ENCODE measurements at places on chromosomes 12 and 14.
A peak's percentile ranks its signal among the peaks of the same experiment; 100 is the strongest.

DNA sequence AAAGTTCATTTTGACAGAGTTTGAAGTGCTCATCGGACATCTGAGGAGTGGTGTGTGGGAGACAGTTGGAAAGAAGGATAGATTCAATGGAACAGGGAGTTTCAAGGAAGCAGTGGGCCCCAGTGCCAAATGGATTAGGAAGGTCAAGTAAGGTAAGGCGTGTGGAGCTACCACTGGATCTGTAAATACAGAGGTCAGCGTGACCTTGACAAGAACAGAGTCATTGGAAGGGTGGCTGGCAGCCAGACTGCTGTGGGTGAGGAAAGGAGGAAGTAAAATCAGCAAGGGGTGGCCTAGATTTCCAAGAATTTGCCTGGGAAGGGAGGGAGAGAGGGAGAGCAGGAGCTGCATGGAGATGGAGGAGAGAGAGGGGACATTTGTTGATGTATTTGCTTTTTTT is 68.2 kb upstream of the IGF1 start:
- DNase-seq = peak; percentile 15

DNA sequence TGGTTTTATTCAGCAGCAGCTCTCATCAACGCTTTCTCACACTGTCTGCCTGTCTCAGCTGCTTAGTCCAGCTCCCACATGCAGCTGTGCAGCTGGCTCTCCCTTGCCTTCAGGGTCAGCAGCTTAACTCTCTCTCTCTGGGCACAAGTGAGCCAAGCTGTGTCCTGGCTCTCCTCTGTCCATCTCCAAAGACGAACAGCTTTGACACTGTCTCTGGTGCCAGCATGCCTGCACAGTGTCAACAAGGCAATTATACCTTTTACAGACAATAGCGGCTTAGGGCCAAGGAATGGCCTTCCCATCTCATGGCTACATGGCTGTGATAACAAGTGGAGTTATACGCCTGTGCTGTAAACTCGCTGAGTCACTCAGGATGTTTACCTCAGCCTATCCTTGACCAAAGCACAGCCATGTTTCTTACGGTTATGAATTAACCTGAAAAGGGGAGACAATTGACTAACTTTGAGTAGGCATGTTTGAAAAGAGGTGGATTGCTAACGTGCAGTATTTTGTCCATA is 38.4 kb upstream of the MANSC4 start:
- peak; percentile 3 for DNase-seq

GRCh38 chr12:34391771-34392581 is 369.7 kb downstream of the ALG10 start:
- DNase-seq = no peak

GRCh38 chr12:32106517-32107358 is at the start of gene BICD1:
Gene BICD1, plus strand, starts transcription at chr12:32106847. Its CDS starts 485 bp downstream, at chr12:32107332.
- peak; percentile 90 for DNase-seq

GRCh38 chr14:53103636-53104340 is 49.3 kb downstream of the DDHD1 start:
- no peak for DNase-seq

DNA sequence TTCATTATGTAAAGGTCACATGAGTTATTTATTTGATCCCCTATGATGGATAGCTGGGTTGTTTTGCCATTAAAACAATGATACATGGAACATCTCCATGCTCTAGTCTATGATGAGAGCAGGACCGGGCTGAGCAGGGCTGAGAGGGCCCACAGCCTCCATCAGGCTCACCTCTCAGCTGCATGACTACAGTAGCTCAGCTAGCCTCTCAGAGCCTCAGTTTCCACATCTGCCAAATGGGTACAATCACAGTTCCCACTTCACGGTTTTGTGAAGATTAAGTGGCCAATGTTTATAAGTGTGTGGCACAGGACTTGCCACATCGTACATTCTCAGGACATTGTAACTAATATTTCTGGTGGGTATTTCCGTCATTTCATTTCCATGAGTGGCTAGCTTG is 19.9 kb upstream of the MYL2 start:
- DNase-seq = no peak

- peak; percentile 27 for DNase-seq
These were observed 51.2 kb downstream of the ATF7IP start for GRCh38 chr12:14416658-14417057.

DNA sequence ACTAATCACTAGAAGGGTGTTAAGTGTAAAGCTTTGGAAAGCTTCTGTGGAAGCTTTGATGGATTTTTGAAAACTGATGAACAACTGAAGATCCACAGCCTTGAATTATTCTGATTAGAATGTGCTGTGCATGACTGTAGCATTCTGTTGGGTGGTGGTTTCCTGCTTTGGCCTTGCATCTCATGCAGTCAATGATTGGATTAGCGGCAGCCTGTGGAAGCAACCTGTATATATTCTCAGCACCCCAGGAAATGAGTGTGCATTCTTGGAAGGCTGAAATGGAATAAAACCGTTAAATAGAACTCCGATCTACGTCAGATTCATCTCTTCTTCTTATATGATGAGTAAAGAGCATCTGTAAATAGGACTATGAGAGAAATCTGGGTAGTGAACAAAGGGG is 120.2 kb downstream of the SLC16A7 start:
- DNase-seq = no peak

DNA sequence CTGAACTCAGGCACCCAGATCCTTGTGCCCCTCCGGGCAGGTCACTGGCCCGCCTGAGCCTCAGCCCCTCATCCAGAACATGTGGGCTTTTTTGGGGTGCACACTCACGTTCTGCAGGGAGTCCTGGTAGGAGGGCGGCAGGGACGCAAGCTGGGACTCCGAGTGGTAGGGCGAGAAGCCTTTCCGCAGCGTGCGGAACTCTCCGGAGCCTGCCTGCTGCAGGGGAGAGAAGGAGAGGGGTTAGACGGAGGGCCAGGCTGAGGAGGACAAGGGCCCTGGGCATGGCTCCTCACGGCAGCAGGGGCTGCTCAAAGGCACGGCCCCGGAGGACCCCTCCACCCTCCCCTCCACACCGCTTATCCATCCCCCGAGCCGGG is 40.8 kb downstream of the CCNK start:
- DNase-seq = no peak

DNA sequence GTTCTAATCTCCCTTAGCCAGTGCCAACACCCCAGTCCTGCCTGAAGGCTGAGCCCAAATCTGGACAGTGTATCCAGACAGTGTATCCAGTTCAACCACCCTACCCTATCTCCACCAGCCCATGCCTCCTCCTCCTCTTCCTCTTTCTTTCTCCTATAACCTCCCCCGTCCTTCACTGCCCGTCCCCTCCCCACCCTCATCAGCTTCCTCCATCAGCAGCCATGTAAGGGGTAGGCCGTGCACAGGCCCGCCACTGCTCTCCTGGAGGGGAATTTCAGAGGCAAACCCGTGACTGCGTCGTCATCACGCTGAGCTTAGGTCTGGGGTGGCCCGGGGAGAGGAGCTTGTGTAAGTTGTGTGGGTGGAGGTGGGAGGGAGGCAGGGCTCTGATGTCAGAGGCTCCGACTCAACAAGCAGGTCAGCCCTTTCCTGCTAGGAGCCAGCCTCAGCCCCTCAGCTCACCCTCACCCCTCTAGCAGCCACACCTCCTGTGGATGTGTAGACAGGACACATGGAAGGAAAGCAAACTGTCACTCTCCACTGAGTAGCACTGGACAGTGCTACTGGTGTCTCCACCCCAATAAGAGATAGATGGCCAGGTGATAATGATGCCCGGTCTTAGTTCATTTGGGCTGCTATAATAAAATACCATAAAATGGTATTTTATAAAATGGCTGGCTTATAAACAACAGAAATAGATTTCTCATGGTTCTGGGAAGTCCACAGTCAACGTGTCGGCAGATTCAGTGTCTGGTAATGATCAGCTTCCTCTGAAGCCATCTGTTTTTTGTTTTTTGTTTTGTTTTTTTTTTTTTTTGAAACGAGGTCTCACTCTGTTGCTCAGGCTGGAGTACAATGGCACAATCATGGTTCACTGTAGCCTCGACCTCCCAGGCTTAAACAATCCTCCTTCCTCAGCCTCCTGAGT is 50.5 kb downstream of the IRF2BPL start:
- peak; percentile 66 for DNase-seq

GRCh38 chr14:95046711-95047681 is 110.3 kb downstream of the DICER1 start:
- no peak for DNase-seq

DNA sequence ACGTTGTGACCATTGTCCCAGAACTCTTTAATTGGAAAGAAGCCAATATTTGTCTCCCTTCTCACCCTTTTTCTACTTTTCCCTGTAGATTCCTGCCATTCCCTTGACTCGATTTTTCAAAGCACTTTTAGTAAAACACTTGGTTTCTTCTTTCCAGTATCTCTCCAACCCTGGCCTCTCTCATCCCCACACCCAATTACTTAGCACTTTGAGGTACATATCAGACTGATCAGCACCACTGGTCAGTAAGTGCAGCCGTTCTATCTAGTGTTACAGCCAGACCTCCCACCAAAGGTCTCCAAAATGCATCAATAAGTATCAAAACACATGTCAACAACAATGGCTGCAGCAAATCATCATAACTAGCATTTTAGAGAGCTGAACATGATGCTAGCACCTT is 141.9 kb downstream of the BTG1 start:
- DNase-seq = no peak

DNA sequence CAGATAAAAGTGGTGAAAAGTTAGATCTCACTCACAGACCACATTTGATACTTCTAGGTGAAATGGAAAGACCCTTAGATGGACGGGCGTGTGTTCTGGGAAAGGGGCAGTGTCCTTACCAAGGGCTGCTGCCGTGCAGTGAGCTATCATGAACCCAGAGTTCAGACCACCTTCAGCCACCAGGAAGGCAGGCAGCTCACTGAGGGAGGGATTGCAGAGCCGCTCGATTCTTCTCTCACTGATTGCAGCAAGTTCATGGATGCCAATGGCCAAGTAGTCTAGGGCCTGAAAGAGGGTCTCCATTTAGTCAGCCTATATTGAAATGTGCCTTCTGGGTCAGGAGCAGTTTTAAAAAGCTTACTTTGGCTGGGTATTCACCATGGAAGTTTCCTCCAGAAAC is 15.7 kb downstream of the HAL start:
- no peak for DNase-seq

GRCh38 chr14:106776395-106776983 is 1250.1 kb downstream of the TMEM121 start:
- no peak for DNase-seq

DNA sequence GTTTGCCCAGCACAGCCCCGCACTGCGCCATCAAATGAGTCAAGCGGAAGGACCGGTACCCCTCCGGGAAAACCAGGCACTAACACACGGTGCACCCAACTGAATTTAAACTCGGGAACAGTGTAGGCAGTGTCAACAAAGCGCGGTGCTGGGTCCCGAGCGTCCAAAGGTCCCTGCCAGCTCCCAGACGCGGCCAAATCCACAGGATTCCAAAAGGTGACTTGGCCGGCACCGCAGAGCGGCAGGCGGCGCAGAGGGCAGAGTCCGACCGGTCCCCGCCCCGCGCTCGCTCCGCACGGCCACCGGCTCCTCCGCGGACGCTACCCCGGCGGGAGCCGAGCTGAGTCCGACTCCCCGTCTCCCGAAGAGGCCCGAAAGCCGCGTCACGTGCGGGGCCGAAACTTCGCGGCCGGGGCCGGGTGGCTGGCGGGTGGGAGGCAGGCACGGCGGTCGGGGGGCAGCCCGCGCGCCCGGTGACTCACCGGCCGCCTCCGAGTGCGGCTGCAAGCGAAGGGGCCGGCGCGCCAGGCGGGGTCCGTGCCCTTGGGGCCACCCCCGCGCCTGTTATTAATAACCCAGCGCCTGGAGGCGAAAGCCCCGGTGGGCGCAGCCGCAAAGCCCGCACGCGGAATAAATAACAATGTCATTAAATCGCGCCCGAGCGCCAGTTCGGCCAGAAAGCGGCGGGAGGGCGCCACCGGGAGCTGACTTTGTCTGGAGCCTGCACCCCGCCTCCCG is 863 bp downstream of the DENND5B start:
- DNase-seq = peak; percentile 76

DNA sequence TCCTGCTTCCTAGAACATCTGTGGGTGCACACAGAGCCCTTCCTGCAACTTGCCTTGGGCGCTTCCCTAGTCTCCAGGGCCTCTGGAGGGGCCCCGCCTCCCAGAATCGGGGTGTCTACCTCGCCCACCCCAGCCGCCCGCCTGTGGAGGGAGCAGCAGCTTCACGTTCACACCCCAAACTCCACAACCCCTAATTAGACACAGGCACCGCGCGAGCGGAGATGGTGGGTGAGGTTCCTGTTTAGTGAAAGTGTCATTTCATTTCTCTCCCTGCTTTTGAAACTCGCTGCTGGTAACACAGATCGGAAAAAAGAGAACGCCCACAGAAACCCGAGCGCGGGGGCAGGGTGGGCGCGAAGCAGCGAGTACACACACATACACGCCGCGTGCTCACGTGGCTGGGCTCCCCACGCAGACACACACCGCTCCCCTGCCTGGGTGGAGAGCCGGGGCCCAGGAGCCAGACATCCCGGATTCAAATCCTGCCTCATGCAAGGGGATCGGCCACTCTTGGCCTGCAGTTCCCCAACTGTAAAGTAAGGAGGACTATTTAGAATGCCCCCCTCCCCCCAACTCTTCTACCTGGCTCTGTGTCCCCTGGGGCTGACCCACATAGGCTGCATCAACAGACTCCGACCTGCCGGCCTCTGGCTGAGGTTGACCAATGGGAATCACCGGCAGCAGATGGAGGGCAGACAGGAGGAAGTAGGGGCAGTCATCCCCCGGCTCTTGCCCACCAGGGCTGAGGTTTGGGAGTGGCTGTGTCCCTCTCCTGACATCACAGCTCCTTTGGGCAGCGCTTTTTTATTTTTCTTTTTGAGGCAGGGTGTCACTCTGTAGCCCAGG is 79.2 kb upstream of the NCOR2 start:
- DNase-seq = no peak

DNA sequence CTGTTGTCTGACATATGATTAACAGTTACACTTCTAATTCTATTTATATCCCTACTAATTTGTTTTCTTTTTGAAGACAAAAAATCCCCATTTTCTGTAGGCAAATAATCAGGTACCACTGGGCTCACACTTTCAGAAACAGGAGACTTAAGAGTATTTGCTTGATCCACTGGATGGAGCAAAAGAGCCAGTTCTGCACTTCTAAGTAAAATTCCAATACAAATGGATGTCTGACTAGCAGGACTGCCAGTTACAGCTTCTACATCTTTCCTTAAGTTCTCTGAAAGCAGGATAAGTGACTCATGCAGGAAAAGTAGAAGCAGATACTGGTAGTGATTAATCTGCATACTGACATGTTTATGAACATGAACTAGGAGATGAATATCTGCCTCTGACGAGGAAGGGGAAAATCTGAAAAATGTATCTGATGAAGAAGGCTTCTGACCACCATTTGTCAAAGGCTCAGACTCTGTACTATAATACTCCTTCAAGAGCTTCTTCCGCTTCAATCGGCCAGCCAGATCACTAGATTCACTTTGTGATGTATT is 73.8 kb upstream of the ANKS1B start:
- DNase-seq = no peak

- DNase-seq = no peak
These were observed 75.8 kb downstream of the RIN3 start for GRCh38 chr14:92589213-92589852.

- DNase-seq = no peak
These were observed 156.7 kb downstream of the CEP128 start for GRCh38 chr14:80784820-80785219.

GRCh38 chr12:105995961-105996431 is 142.8 kb downstream of the NUAK1 start:
- DNase-seq = no peak
